ENCODE measurements at places on chromosomes 16 and 17.

DNA sequence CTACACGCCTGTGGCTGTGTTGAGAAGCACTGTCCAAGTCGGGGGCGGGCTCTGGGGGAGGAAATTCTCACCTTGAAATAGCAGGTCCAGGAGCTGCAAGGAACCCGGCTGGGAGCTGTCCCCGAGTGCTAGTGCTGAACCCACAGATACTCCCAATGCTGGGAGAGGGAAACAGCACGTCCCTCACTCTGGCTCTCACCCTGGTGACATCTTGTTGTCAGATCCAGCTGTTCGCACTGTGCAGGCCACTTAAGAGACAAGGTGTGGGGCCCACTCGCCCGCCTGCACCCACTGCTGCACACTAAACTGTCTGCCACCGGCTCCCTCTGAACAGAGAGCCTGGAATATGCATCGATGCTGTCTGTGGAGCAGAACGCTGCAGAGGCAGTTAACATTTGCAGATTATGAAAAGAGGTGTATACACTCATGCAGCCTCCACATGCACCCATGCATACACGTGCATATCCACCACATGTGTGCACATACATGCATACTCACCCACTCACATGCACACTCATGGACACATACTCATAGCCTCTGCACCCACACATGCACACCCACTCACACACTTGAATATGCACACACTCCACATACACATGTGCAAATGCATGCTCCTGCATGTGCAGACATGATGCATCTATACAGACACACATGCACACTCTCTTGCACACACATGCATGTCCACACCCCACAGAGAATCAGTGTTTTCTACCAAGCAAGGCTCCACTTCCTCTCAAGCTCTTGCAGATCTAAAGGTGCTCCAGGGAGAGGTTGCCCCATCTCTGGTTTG lies 42.0 kb downstream of the MGAT5B start:
- DNase-seq = no peak

DNA sequence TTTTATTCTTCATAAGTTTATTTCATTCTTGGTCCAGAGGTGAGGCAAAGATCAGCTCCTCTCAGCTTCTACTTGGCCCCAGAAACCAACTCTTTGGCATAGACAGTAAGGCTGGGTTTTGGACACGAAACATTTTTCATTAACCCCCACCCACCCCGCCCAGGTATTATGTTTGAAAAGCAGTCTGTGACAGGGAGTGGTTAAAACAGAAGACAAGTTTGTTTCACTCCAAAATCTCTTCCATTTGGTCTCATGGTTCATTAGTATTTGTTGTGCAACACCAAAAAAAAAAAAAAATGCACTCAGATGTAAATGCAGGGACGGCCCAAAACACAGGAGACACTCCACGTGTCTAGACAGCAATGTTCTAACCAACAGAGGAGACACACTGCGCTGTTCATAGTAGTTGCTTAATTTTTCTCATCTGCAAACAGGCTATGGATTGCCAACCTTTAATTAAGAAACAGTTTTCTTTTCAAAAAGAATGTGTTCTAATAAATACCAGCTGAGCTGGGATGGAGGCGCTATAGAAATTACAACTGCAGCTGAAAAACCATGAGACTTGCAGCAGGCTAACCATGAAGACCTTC lies 39.8 kb upstream of the MMP2 start:
- DNase-seq = no peak

DNA sequence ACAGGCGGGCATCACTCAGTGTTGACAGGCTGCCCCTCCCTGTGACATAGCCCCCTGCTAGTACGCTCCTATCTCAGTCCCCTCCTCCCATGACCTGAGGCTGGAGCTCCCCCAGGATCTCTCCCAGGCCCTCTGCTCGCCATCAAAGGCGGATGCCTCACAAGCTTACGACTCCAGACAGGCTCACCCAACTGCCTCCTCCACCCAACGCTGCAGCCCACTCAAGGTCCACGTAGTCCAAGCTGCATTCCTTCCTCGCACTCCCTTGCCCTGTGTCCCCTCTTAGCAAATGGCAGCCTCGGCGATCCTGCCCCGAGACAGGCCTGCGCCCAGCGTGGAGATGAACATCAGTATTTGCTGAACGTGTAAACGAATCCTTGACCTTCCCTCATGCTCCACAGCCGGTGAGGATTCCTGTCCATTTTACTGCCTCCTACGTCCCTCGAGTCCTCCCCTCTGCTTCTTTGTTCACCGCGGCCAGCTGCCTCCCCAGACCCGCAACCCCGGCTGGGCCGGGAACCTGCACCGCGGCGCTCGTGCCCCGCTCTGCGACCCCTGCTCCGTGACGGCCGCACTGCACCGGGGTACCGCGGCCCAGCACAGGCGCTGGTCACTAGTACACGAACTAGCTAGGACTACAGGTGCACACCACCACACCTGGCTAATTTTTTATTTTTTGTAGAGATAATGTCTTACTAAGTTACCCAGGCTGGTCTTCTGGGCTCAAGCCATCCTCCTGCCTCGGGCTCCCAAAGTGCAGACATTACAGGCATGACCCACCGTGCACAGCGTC lies 838 bp upstream of the TMEM97 start:
- peak; percentile 29 for DNase-seq

DNA sequence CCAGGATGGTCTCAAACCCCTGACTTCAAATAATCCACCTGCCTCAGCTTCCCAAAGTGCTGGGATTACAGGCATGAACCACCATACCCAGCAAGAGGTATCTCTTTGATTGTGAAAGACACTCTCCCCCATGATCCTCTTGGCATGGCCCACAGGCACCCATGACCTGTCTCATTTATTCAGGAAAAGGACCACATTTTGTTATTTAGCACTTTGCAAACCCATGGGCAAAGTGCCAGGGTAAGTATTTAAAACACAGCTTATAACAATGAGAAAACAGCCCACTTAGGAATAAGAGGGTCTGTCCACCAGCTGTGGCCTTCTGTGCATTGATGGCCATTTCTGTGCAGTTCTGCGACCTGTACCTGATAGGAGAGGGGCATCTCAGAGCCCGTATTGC lies 12.8 kb upstream of the AKTIP start:
- no peak for DNase-seq

- no peak for DNase-seq
These were observed 54.8 kb downstream of the RAP1GAP2 start for GRCh38 chr17:2850991-2851390.

- DNase-seq = no peak
These were observed 30.2 kb upstream of the ENPP7 start for GRCh38 chr17:79700592-79700991.

DNA sequence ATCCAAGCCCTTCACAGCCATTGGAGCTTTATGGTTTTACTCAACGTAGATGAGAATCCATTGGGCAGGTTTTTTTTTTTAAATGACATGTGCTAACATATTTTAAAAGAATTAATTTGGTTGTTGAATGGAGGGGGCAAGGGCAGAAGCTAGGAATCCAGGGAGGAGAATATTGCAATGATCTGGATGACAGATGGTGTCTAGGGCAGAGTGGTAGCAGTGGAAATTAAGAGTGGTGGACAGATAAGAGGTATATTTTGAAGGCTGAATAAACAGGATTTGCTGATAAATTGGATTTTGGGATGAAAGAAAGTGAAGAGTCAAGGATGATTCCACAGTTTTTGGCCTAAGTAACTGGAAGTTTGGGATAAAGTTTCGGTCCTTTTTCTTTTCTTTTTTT lies 54.8 kb upstream of the DHX40 start:
- DNase-seq = no peak

DNA sequence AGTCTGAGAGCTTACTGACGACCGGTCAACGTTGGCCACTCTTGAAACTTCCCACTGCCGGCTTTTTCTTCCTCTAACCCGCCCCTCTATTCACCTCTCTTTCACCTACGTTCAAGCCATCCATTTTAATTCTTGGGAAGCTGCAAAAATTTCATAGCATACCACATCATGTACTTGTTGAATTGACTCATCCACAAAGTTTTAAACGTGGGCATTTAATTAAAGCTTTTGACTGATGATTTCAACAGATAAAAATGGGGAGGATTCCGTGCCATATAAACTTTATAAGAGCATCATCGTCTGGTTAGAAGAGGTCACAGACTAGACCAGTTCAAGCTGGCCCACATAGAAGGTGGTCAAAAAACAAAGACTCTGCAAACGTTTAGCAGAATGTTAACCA lies 22.5 kb downstream of the VPS53 start:
- DNase-seq = no peak

- DNase-seq = peak; percentile 43
These were observed 923 bp downstream of the ANKRD13B start for GRCh38 chr17:29593591-29594518.

GRCh38 chr17:61756561-61756960 lies 106.8 kb downstream of the BRIP1 start:
- DNase-seq = no peak

DNA sequence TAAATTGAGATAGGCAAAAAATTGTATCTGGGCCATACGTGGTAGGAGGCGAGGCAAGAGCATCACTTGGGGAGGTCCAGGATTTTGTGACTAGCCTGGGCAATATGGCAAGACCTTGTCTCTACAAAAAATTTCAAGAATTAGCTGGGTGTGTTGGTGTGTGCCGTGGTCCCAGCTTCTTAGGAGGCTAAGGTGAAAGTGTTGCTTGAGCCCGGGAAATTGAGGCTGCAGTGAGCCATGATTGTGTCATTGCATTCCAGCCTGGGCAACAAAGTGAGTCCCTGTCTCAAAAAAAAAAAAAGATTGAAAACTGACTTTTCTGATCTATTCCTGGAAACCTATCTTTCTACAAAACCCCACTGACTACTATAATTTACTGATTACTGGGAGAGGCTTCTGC lies 26.7 kb downstream of the CDK12 start:
- DNase-seq = no peak

DNA sequence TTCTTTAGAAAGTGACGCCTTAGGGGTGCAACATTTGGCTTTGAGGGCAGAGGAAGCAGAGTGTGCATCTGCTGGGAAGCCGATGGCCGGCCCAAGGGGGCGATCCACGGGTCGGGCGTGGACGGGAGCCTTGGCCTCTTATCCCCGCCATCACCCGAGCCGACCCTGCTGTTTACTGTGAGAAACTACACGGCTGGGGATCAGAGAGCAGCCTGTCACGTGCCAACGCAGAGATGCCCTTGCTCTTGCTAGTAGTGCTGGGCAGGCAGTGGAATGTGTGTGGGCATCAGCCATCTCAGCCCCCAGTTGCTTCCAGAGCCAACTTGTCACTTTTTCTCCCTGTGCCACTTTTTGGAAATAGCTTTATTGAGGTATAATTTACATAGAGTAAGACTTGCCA lies 26.7 kb upstream of the ITGB4 start:
- DNase-seq = no peak

GRCh38 chr16:5604770-5605169 lies 507.2 kb upstream of the EEF2KMT start:
- DNase-seq = no peak

DNA sequence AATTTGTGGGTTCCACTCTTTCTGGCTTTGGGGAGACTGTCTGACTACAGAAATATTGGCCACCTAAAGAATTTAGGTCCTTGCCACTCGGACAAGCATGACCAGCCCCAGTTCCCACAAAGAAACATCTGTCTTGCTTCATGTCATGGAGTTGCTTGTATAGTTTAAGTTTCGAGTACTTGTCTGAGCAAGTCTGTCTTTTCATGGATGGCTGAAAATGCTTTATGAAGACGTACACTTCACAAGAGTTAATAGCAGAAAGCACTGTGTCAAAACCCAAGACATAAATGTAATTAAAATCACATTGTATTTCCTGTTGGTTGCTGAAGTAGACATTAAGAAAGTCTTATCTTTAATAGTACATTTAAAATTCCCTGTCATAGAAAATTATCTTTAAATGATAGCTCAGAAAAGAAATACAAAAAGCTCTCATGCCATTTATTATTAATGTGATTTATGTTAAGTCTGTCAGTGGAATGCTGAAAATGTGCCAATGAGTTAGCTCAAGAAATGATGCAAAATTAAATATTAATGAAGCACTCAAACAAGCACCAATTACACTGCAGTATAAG lies 29.8 kb upstream of the XYLT2 start:
- no peak for DNase-seq

DNA sequence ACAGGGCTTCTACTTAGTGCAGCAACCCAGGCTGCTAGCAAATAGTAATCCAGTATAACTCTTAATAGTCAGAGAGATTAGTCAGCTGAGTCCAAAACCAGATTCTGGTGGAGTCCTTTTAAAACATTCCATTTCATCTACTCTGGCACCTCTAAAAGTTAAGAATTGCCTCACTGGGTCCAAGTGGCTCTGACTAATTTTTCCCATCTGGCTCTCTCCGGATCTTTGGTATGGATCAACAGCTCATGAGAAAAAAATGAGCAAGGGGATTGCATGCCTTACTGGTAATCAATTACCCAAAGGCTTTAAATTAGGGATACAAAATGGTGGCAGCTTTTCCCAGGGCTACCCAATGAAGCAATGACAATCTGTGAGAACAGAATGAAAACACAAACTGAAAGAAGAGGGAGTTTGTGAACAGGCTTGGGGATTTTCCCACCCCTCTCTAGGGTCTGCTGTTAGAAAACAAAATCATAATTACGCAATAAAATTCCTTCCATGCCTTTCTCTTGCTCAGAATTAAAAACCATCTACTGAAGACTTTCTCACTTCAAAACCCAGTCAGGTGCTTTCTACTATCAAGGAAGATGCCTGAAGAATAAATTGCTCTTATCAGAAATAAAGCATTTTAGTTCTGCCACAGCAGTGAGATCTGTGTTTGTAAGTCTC lies 84.6 kb upstream of the PMFBP1 start:
- DNase-seq = no peak

GRCh38 chr16:30041841-30042240 lies 10.8 kb upstream of the TLCD3B start:
- no peak for DNase-seq

- no peak for DNase-seq
These were observed 82.8 kb upstream of the GNG13 start for GRCh38 chr16:883340-883739.

DNA sequence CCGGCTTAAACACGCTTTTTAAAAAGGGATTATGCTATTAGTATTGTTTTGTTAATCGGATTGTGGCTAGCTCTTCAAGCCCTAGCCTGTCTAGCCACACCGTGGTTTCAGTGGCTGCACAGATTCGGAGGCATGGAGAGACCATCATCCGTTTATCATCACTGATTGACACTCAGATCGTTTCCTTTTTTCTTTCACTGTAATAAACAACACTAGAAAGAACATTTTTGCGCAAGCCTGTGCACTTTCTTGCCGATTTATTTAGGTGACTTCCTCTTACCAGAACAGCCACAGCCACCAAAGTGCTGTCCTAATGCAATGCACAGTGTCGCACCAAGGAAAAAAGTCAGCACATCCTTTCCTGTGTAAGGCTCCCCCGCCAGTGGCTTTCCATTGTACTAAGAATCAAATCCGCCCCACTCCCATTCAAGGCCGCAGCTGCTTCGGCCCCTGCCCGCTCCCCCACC lies 78.2 kb downstream of the CRISPLD2 start:
- no peak for DNase-seq

All from activated naive CD8-positive, alpha-beta T cell treated with anti-CD3 and anti-CD28 coated beads for 36 hours (primary cell).